ENCODE measurements at places on chromosomes 3 and 15.

DNA sequence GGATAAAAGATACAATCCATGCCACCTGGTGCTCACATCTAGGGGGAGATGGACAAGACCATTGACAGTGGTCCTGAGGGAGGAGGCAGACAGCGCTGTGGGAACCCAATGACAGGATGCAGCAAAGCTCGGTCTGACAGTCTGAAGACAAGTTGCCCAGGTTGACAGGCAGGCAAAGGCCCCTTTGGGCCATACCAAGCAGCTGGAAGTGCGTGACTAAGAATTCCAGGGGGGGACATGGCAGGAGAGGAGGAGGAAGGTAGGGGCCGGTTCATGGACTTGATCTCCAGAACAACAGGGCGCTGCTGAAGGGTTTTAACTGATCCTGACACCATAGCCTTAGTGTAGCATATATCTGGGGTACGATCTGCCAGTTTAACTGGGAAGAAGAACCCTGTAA lies 83.4 kb downstream of the RPLP1 start:
- DNase-seq: no peak

DNA sequence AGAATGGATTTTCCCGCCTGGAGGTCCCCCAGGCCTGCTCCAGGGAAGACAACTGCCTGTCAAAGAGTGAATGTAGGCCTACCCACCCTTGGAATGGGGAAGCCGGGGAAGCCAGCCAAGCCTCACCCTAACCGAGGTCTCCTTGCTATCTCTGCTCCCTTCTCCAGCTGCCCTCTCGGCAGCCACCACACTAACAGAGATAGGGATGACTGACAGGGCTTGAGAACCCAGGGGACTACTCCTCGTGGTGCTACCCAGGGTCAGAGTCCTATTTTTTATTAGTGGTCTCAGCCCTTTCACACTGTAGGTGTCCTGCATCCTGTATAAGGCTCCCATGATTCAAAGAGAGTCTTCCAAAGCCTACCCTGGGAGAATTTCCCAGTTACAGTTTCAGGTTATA lies 160.6 kb upstream of the CHRM5 start:
- no peak for DNase-seq

GRCh38 chr15:36617529-36618196 lies 38.2 kb downstream of the CDIN1 start:
- DNase-seq: no peak

GRCh38 chr3:59052803-59053411 lies 3.1 kb upstream of the CFAP20DC start:
- no peak for DNase-seq

DNA sequence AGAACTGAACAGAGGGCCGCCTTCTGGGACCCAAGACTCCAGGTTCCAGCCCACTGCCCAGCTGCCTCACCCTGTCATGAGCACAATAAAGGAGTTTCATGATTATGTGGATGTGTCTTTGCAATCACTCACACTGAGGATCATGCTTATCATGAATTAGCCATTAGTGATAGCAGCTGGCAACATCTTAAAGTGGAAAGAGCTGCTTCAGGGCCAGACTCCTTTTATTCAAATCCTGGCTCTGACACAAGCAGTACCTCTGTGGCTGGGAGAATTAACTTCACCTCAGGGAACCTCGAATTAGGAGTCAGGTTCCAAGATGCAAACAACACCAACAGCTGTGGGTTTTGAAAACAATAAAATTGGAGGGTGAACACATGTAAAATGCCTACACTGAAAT lies 6.6 kb upstream of the SCAP start:
- no peak for DNase-seq

GRCh38 chr3:34292605-34293300 lies 494.3 kb downstream of the PDCD6IP start:
- no peak for DNase-seq

- no peak for DNase-seq
Observed at GRCh38 chr3:193782747-193783146, 189.7 kb downstream of the OPA1 start.

DNA sequence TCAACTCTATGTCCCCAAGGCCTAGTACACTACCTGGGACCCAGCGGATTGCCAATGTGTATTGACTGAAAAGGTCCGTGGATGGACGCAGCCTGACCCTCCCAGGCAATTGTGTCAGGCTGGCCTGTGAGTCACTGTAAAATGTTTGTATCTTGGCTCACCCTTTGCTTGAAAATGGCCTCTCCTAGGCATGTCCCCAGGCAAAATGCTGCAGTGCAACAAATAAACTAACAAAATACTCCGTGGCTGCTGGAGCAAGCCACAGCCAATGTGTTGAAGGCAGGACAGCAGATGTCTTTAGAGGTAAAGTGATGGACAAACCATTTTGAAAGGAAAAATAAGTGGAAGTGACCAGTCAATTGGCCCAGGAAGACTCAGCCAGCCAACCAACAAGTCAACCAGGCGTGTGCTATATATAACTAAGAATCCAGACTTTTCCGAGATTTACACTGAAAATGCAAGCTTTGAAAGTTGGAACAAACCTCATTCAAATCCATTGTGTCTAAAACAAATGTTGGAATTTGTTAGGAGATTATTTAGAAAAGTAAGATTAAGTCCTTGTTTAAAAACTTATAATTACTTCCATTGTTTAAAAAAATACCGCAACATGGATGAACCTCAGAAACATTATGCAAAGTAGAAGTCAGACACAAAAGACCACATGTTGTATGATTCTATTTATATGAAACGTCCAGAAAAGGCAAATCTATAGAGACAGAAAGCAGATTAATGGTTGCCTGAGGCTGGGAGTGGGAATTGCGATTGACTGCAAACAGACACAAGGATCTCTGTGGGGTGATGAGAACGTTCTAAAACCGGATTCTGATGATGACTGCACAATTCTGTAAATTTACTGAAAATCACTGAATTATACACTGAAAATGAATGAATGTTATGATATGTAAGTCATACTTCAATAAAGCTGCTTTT lies 191.2 kb downstream of the TLE3 start:
- no peak for DNase-seq
